ENCODE measurements at places on chromosomes 16 and 17. TPM values are rescaled to one million over a fixed set of nuclear protein-coding genes. Genes with fewer than 3 reads are reported as not detected.

The MILR1 gene
- not detected for total RNA-seq

The CAPNS2 gene
- total RNA-seq: not detected

The ATP2A3 gene
- total RNA-seq: 0.31 TPM

The RGS11 gene
- total RNA-seq: 3.6 TPM

The SLFN12L gene
- total RNA-seq: not detected

The RNF227 gene
- total RNA-seq: 5.1 TPM

The PLA2G10 gene
- total RNA-seq: not detected

The SMTNL2 gene
- not detected for total RNA-seq

The CDH13 gene
- not detected for total RNA-seq

The SHCBP1 gene
- total RNA-seq: 12.7 TPM

The NPLOC4 gene
- 135 TPM for total RNA-seq

The C16orf95 gene
- 9.7 TPM for total RNA-seq

The SDR42E1 gene
- under 0.01 TPM for total RNA-seq

The DHRS7C gene
- total RNA-seq: not detected

The SLC35G6 gene
- total RNA-seq: not detected

The PIK3R6 gene
- not detected for total RNA-seq

The CIITA gene
- 14.3 TPM for total RNA-seq

The CDH3 gene
- total RNA-seq: 196 TPM

The FMNL1 gene
- total RNA-seq: 1.7 TPM

The P3H4 gene
- 24.0 TPM for total RNA-seq

The FBXL16 gene
- not detected for total RNA-seq

The KRTAP9-8 gene
- not detected for total RNA-seq

The GGT6 gene
- total RNA-seq: not detected

The CXCL16 gene
- 1.7 TPM for total RNA-seq

The RDM1 gene
- total RNA-seq: 1.3 TPM

The WNK4 gene
- not detected for total RNA-seq

The PIMREG gene
- total RNA-seq: 72.3 TPM

The P2RX5 gene
- total RNA-seq: 1.3 TPM
